ENCODE measurements at places on chromosomes 1 and 21.

DNA sequence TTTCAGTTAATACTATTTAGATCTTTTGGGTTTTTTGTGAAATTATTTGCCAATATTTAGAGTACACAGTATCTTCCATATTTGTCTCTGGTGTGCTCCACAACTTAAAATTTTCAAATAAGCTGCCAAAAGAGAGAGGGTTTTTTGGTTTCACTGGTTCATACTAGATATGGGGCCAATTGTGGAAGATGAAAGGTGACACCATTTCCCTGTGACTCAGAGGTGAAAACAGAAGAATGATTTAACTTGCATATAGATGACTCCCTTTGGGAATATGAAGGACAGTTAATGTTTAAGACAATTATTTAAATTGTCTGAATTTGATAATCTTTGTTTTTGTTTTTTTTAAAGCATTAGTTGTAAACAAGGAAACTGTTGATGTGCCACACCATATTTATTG, 37.5 kb downstream of the IVNS1ABP start:
- DNase-seq, result no peak

GRCh38 chr1:39676948-39677548, 5.1 kb upstream of the NT5C1A start:
- DNase-seq, result no peak

GRCh38 chr1:192557841-192558595, 17.6 kb upstream of the RGS1 start:
- no peak for DNase-seq

DNA sequence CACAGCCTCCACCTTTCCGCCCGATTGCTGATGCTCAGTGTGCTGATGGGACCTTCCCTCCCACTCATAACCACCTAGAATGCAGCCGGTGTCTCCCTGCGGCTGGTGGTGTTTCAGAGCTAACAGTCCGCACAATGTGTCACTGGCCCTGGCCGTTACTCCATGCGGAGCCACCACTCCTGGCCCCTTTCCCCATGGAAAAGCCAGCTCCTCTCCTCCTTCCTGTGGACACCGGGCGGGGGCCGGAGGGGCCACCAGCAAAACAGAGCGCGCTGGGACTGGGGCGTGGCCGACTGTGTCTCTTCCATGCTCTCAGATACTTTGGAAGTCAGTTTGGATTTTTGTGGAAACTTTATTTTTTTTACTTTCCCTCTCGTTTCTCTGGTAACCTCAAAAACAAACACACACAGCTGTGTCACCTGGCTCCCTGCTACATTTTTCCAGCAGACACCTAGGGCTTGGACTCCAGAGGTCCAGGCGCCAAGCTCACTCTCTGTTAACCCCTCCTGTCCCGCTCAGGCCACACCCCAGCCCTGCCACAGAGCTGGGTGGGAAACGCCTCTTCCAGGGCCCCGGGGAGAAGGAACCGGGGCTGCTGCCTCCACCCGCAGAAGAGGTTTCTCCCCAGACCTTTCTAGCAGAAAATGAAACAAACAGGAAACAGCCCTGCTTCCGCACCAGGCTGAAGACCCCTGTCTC, 32.5 kb upstream of the COL6A2 start:
- peak; percentile 27 for DNase-seq

DNA sequence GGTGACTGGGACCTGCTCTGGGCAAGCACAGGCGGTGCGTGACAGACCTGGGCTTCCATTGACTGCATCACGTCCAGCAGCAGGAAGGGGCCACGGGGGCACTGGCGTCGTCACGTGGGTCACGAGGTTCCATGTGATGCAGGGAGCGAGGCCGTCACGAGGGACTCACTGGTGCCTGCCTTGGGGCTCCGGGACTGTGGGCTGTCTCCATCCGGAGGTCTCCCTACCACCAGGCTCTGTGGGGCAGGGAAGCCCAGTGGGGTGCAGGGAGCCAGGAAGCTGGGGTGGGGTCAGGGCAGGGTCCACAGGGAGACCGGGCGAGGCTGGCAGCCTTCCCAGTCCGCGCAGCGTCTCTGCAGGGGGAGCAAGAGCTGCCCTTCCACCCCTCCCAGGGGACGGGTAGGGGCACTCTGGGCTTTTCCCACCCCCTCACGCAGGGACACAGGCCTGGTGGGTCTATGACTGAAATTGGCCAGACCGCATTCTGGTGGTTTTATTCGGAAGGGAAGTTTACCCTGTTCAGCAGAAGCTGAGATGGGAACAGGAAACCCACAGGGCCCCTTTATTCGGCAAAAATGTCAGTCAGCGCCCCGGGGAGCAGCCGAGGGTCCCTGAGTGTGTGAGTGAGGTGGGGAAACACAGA, 416 bp upstream of the TNFRSF14 start:
- DNase-seq, result peak; percentile 86

GRCh38 chr1:40305451-40305850, 11.6 kb downstream of the COL9A2 start:
- no peak for DNase-seq

DNA sequence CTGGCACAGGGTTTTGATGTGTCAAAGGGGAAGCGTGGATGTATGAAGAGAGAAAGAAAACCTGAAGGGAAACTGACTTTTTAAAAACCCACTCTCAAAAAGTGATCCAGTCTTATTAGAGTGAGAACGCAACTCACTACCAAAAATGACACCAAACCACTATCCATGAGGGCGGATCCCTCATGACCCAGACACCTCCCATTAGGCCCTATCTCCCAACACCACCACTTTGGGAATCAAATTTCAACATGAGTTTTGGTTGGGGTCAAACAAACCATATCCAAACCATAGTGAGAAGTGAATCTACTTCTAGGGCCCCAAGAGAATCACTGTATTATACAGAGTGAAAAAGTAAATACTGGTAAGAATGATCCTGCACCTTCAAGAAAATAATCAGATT, 53.5 kb downstream of the FNBP1L start:
- no peak for DNase-seq

DNA sequence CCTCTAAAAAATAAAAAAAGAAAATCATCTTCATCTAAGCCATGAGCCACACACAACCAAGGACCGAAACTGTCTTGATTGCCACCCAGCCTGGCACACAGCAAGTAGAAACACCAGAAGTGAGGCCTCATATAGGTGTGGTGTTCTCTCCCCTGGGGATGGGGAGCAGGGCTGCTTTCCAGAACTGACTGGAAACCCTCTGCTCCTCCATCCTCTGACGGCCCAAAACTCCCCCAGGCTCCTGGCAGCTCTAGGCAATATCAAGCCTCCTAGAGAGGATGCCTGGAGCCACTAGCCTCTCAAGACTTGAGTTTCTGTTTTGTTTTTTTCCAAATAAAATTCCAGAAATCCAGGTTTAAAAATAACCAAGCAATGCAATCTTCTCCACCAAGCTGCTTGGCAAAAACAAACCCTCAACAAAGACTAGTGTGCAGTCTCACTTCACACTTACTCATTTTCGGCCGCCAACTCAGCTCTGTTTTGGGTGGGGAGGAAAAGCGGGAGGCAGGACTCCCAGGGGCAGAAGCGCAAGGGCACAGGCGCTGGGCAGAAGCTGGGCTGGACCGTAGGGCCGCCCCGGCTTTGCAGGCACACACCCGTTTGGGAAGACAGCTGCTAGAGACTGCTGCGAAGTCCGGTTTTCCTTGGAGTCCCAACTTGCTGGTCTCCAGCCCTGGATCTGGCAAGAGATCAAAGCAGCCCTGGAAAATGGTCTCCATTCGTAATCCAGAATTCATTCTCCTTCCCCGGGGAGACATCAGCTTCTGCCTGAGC, 78.2 kb upstream of the CAPZB start:
- DNase-seq, result no peak

GRCh38 chr21:31374395-31374794, 30.3 kb upstream of the TIAM1 start:
- DNase-seq, result no peak

- no peak for DNase-seq
Measured at GRCh38 chr1:92367496-92367895, 68.6 kb downstream of the RPAP2 start.

DNA sequence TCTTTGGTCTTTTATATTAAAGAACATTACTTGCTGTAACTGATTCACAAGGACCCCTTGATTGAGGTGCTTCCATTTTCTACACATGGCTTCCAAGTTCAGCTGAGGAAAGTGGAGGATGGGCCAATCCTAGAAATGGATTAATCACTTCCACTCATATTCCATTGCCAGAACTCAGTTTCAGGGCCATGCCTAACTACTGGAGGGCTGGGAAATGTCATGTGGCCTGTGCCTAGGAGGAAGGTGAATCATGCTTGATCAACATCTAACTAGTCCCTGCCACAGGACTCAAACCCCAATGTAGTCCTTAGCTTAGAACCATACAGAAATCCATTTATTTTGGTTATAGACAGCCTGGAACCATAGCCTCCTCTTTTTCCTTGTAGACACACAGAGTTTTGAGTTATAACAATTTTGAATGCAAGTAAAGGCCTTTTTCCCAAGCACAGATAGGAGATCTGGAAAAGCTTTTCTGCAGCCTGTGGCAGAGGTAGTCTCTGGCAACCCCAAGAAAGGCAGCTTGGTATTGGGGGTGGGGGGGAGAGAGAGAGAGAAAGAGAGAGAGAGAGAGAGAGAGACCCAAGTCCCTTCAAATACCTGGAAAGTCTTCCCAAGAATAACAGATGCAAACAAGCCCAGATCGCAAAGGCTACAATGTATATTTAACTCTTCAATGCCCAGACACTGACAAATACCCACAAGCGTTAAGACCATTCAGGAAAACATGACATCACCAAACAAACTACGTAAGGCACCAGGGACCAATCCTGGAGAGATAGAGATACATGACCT, 12.5 kb downstream of the MAST2 start:
- DNase-seq, result no peak

- no peak for DNase-seq
Measured at GRCh38 chr1:23431431-23431830, 6.9 kb upstream of the TCEA3 start.

DNA sequence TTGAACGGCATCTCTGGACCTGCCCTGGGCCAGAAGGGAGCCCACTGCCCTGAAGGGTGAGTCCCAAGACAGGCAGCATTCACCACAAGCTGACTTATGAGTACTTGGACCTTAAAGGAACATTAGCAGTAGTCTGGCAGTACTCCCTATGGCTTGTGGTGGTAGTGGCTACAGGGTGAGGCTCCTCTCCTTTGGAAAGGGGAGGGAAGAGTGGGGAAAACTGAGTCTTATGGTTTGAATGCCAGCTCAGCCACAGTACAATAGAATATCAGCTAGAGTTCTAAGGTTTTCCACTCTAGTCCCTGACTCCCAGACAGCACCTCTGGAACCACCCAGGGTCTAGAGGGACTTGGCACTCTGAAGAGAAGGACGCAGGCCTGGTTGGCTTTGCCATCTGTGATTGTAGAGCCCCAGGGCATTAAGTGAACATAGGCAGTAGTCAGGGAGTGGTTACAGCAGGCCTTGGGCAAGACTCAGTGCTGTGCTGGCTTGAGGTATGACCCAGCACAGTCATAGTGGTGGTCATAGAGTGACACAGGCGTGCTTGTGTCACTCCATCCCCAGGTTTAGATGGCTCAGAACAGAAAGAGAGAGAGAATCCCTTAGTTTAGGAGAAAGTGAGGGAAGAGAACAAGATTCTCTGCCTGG, 31.0 kb downstream of the CD53 start:
- DNase-seq, result no peak

GRCh38 chr1:15680561-15681348, 3.4 kb upstream of the PLEKHM2 start:
- DNase-seq, result no peak

- DNase-seq, result no peak
Measured at GRCh38 chr1:233675446-233675845, 61.5 kb downstream of the KCNK1 start.

DNA sequence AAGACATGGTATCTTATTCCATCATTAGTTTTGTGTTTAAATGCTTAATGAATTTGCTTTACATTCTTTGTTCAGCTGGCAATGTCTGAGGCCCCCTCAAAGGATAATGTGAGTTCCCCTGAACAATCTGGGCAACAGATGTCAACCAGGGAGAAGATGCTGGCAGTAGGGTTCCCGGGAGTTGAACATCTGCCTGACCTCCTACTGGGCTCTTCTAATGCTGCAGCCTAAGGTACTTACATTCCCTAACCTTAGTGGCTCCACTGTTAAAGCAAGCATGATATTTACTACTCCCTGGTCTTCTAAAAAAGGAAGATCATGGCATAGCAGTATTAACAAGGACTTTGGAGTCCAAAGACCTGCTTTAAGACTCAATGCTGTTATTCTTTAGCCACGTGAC, 574.9 kb upstream of the NR5A2 start:
- no peak for DNase-seq

- no peak for DNase-seq
Measured at GRCh38 chr21:45698493-45699184, 55.1 kb downstream of the PCBP3 start.

DNA sequence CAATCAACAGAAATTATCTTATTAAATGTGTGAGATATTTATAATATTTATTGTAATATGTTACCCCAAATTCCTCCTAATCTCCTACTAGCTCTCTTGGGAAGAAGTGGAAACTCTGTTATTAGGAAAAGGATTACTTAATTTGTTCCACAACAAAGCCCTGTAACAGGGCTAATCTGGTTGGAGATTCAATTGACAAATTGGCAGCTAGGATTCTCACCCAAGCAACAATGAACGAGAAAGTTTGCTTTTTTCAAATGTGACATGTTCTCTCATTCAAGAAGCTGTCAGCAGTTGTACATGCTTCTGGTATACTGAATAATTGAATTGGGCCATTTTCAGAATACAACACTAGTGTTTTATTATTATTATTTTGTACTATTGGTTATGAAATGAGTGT, 367.9 kb upstream of the ADGRL4 start:
- no peak for DNase-seq

DNA sequence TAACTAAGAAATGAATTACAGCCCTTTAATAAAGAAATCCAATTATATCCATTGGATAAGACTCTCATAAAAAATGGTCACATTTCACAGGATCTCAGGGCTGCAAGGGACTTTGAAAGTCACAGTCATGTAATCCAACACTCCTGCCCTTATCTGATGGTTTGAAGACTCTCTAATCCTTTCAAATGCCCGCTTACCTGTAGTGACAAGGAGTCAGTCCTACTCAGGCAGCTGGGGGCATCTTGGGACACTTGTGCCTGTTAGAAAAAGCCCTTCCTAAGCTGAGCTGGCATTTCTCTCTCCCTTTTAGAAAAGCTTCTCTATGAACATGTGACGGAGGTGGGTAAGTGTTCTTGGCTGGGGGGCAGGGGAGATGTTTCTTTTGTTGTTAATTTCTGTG, 11.0 kb upstream of the ZNF691 start:
- no peak for DNase-seq

- DNase-seq, result no peak
Measured at GRCh38 chr21:42584296-42584641, 69.2 kb upstream of the PDE9A start.

All from CD8-positive, alpha-beta memory T cell (primary cell).